SHP77 treated with DMSO at 0.1 percent for 48 hours (cell line): ENCODE measurements at places on chromosomes 5 and 9.

GRCh38 chr5:80895523-80895922 is 64.6 kb upstream of the RASGRF2 start:
- no peak for DNase-seq

DNA sequence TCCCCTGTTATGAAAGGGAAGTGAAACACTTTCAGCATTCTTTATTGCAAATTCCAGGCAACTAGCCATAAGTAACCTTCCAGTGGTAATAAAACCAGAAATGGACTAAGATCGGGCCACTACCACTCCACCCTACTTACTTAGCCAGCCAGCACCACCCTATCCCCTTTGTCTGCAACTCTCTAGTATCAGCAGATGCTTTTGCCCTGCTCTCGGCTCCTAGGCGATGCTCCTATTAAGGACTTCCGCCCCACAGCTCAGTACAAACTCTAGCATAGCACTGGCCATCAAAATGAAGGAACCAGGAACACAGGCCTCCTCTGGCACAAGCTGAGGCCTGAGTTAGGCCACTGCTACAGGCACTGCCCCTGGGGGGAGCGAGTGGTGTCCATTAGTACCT is 81.2 kb downstream of the GLDC start:
- DNase-seq: no peak

DNA sequence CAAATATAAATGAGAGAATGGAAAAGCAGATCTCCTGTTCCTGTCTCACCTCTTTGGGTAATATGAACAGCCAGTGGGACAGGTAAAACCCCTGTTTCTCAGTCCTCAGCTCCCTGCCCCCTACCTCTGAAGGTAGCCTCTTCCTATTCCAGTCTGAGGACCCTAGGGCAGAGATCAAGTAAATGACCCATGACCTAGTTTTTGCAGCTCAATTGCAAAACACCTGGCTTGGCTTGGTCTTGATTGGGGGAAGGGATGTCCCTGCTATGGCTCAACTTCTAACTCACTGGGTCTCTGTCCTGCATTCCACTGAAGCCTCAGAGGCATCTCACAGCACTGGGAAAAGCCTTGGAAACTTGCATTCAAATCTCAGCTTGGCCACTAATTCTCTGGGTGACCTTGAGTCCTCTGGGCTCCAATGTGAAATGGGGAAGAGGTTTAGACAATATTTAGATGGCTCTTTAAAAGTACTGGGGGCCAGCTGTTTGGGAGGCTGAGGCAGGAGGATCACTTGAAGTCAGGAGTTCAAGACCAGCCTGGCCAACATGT is 1.6 kb upstream of the GALT start:
- no peak for DNase-seq

GRCh38 chr5:104611135-104611767 is 1048.7 kb upstream of the NUDT12 start:
- no peak for DNase-seq

- peak; percentile 62 for DNase-seq
Observed at GRCh38 chr9:93119953-93120845, 13.9 kb downstream of the NINJ1 start.

- DNase-seq: no peak
Observed at GRCh38 chr5:84092738-84093137, 291.9 kb downstream of the EDIL3 start.

GRCh38 chr5:98749046-98749445 is 24.4 kb upstream of the RGMB start:
- DNase-seq: no peak

- DNase-seq: no peak
Observed at GRCh38 chr5:3100921-3101551, 349.6 kb upstream of the IRX2 start.

GRCh38 chr5:73233461-73234203 is 60.6 kb downstream of the TMEM174 start:
- DNase-seq: no peak

DNA sequence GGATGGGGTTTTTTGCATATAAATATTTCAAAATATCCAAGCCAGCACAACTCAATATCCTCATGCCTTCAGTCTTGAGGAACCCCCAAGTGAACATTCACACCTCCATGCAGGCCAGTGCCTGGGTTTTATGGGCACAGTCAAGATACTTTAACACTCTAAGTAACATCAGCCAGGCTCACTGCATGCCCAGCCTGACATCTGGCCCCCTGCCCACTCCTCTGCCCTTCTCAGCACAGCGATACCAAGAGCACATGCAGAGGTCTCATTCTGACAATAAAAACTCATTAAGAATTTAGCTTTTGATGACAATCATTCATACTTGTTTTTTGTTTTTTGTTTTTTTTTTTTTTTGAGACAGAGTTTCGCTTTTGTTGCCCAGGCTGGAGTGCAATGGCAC is 250.0 kb downstream of the CWC27 start:
- DNase-seq: no peak

DNA sequence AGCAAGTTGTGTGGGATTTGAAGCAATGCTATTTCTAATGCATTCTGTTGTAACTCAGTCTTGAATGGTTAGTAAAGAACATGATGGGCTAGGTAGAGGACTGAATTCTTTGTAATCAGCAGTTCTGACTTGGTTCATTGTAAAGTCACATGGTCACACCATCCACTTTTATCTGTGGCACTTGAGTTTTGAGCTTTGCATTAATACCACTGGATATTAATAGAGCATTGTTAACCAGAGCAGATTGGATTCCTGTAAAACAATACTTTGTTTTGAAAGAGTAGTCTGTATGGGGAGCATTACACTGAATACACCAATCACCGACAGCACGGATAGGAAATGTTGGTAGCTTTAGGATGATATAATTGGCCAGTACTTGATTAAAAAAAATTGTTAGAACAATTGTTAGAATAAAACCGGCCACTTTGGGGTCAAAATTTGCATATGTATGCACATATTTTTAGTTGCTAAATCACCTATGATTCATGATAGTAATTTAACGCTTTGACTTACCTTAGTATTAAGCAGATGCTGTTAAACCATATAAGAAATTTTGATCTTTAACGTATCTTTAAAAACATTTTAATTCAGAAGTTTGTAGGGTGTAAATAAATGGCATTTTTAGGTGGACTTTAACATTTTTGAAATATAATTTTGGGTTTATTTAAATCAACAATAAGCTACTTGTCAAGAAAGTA is 17.4 kb downstream of the SLC12A2 start:
- no peak for DNase-seq

DNA sequence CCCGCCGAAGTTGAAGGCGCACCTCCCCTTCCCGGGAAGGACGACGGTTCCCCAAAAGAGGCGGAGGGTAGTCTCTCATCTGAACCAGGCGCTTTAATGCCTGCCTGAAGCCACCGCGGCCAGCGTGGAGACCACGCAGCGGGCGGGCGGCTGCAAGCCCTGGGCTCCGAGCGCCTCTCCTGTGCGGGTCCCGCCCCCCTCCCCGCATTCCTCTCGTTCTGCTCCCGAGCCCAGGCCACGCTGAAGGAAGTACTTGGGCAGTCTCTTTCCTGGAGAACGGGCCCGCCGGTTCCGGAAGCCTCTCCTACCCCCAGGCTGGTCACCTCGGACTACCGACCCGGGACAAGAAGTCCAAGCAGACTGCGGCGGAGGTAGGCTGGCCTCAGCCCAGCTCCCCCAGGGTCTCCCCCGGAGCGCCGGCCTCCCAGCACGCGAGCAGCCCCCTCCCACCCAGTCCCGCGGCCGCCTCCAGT is 571 bp downstream of the PPIC start:
- no peak for DNase-seq

GRCh38 chr5:172597755-172598155 is 43.3 kb upstream of the NEURL1B start:
- DNase-seq: no peak

DNA sequence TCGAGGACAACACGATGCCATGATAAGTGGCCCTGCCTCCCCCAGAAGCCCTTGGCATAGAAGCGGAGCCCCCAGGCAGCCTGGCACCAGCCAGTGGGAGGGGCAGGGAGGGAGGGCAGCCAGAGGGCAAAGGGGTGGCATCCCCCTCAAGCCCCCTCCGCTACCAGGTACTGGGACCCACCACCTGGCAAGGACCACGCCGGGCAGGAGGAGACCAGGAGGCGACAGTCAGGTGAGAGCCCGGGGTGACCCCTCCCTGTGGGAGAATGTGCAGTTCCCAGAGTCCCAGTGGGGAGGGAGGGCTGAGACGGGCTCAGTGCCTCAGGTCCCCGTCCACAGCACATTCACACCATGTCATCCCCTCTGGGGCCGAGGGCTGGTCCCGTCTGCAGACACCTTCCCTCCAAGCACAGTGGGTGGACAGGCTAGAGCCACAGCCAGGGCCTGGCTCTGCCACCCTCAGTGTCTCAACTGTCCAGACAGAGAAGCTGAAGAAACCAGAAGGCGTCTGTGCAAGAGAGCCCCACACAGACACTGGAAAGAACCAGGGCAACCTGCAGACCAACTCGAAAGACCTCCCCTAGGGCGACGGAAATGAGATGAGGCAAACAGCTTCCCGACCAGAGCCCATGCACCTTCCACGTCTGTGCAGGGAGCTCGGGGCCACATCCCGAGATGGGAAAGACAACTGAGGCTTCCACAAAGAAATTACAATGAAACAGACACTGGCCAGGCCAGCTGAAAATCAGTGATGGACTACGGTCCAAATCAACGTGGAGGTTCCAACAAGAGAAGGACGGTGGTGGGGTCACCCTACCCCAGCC is 11.1 kb downstream of the BRD3 start:
- no peak for DNase-seq

DNA sequence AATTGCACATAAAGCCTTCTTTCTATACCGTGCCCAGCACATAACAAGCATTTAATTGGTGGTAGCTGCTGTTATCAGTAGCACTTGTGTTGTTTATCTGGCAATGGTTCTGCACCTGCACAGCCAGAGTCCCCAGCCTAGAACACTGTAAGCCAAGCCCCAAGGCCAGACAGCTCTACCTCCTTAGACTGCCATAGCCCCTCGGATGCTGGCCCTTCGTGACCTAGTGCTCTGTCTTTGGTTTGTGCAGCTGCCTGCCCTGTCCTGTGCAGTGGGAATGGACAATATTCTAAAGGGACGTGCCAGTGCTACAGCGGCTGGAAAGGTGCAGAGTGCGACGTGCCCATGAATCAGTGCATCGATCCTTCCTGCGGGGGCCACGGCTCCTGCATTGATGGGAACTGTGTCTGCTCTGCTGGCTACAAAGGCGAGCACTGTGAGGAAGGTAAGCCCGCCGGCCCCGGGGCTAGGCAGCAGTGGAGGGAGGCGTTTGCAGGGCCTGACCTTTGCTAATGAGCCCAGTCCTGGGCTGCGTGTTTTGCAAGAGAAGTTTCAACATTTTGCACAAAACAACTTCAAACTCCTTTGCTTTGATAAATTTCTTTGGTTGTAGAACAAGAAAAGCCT is 173.3 kb upstream of the WWC1 start:
- no peak for DNase-seq

DNA sequence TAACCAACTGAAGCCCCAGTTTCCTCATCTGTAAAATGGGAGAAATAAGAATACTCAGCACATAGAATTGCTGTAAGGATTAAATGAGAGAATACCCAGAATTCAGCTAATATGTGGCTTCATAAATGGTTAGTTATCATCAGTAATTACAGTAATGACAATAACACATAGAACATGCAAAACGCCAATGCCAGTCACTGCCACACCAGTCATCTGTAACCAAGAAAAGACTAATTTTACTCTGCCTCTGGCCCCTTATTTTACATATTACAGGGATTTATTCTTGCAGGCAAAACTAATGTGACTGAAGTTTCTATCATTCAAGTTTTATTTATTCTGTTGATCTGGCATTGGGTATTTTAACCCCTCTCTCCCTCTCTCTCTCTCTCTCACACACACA is 46.5 kb downstream of the EBF1 start:
- DNase-seq: no peak

- DNase-seq: no peak
Observed at GRCh38 chr5:159509002-159509660, 178.8 kb upstream of the IL12B start.

DNA sequence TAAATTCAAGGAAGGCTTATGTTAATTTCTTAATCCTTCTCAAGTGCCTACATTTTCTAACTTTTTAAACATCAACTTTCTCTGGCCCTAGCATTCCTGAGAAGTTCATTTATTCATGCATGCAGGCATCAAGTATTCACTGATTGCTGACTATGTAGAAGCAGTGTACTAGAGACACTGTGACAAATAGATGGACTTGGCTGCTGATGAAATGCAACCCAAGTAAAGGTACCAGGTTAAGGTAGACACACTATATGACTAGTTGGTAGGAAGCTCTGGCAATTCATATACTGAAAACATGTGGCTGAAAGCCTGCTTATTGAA is 66.6 kb downstream of the PRLR start:
- no peak for DNase-seq

DNA sequence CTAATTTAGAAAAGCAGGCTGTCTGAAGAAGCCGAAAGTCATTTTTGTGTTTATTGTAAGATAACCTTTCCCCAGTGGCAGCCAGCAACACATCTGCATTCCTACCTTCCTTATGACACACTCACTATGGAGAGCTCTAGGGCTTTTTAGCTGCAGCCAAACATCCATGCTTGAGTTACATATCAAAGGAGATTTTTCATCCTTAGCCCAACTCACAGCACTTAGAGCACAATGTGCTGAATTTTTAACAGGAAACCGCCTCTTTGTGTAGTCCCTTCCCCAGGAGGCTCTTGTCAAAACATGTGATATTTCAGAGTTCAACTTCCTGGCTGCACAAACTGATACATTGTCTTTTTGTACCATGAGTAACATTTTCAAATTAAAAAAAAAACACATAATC is 379.2 kb downstream of the CTNND2 start:
- no peak for DNase-seq

DNA sequence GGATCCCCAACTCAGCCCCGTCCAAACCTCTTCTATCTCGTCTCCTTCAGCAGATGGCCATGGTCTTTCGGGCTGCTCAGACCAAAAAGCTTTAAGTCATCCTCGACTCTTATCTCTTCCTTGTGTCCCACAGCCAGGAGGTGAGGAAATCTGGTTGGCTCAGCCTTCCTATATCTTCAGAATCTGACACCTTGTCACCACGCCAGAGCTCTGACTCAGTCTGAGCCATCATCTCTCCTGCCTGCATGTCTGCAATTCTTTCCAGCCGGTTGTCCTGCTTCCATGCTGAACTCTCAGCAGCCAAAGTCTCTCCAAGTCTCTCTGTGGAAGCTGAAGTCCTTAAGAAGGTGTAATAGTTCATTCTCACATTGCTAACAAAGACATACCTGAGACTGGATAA is 419.3 kb upstream of the ADAMTS16 start:
- no peak for DNase-seq

DNA sequence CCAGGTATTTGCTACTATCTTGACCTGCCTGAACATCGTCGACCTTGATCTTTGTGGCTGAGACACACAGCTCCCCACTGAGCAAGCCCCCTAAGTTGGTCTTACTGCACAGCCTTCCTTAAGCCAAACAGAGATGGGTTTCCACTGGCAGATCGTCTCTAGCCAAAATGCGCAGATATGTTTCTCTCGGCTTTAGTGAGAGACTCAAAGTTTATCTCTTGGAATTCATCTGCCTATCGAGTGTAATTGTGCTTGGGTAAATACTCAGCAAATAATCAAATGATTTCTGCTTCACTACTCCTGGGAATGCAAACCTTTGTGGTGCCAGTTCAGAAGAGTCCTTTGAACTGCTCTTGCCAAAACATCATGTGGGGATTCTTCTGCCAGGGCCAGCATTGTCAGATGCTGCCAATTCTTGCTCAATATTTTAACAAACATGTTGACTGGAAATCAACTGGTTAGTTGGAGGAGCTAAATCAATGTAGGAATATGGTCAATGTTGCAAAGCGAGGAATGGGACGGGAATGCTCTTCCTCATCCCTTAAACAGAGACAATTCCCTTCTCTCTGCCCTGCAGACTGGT is 141.2 kb upstream of the SLC28A3 start:
- no peak for DNase-seq
